ENCODE measurements at places on chromosomes 7 and 10.

GRCh38 chr7:92627956-92628355, 37.8 kb upstream of the FAM133B start:
- DNase-seq: no peak

DNA sequence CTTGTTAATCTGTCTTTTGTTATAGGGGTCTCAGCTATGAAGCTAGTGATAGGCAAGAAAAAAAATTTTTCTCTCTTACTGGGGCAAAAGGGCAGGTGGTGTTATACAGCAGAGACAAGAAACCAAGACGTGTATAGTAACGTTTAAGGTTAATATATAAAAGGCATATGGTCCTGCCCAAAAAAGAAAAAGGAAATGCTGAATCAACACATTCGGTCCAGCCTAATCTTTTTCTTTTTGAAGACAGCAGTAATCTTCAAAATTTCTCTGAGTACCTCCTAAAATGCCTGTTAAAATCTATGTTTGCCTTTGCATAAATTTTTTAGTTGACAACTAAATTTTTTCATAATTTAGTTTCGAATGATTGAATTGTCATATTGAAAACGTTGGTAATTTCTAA, 54.5 kb downstream of the P4HA1 start:
- DNase-seq: no peak

DNA sequence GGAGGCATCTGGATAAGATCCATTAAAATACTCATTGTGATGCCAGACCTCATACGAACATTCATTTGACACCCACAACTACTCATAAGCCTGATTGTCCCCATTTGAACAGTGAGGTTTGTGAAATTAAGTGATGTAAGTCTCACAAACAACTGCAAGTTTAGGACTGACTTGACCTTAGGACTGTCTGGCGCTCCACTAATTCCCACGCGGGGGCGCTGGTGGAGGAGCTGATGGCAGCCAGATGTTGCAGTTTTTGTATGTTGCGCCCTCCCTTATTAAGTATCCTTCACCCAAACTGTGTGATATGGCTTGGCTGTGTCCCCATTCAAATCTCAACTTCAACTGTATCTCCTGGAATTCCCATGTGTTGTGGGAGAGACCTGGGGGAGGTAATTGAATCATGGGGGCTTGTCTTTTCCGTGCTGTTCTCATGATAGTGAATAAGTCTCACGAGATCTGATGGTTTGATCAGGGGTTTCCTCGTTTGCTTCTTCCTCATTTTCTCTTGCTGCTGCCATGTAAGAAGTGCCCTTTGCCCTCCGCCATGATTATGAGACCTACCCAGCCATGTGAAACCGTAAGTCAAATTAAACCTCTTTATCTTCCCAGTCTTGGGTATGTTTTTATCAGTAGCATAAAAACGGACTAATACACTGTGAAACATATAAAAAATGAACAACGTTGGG, 20.3 kb upstream of the TIAL1 start:
- no peak for DNase-seq

DNA sequence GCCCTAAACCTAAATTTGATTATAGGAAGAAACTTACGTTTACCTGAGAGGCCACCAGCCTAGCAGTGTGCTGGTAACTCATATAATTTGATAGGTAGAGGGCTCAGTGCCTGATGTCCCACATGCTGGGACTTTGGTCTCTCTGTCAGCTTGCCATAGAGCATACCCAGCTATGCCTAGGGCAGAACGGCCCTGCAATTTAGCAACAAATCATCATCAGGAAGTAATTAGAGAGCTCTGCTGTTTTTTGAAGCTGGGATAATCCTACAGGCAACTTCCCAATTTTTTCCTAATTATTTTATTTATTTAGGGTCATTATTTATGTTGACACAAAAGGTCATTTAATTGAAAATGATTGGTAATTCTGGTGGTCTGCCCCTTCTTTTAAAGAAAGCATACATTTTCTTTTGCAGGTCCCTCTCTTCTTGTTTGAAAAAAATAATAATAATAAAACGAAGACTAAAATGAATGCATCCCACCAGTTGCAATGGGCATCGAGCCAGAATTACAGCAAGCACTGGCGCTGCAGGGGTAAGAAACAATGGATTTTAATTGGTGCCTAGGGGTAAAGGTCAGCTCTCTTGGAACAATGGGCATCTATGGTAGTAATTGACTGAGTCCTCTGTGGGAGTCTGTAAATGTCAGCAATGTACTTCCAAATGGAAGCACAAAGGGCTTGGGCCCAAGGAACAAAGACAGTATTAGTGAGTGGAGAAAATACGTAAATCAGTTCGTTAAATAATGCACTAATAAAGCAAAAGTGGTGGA, 348.0 kb downstream of the SORCS1 start:
- DNase-seq: no peak

GRCh38 chr10:96638696-96639095, 51.9 kb upstream of the TM9SF3 start:
- no peak for DNase-seq

DNA sequence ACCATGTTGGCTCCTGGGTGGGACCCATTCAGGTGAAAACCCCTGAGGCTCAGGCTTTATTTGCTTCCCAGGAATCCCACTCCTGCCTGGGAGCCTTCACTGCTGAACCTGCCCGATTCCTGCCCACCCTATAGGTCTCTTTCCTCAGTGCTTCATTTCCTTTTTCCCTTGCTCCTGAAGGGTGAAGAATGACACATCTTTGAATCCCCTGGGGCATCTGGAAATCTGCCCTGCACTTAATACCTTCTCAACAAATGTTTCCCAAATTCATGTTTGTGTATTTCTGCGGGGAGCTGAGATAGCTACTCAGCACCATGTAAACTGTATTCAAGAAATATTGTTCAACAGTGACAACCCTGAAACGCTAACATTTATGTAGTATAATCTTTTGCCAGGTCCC, 10.3 kb upstream of the PCBD1 start:
- DNase-seq: no peak

DNA sequence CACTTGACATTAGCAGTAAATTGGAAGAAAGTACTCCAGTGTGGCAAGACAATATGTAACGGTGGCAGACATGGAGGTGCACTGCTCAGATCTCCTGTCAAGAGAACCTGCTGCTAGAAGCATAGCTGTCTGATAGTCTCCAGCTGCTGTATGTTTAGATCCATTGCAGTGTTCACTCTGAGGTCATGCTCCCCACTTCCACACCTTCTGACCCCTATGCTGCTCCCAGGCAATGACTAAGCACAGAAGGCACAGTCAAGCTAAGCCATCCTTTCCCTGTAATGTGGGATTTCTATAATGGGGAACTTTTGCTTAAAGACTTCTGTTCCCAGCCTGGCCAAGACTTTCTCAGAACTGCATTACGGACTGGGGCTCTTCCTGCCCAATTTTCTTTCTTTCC, 315.8 kb downstream of the HPSE2 start:
- no peak for DNase-seq

GRCh38 chr7:105353752-105354328, 34.9 kb downstream of the SRPK2 start:
- no peak for DNase-seq

- no peak for DNase-seq
Observed at GRCh38 chr7:137820677-137821420, 25.9 kb downstream of the DGKI start.

GRCh38 chr10:62095181-62096122, 173.2 kb downstream of the RTKN2 start:
- no peak for DNase-seq

DNA sequence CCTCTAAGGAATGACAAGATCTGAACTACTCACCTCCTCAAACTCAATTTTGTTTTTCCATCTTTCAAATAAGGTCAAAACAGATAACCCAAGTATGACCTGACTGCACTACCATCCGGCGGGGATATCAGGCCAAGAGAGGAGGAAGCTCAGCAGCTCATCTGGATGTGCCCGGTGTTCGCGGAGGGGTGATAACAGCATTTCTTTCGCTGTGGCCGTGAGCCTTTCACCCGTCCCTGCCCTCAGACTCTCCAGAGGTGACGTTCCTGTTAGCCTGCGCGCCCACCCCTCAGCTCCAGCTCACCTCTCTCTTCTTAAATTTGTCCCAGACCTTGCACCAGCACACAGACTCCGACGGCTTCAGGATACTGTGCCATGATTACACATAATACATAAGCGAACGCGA, 526 bp downstream of the ZNF248 start:
- no peak for DNase-seq

GRCh38 chr7:64951250-64951848, 39.5 kb downstream of the ZNF117 start:
- no peak for DNase-seq

- DNase-seq: no peak
Observed at GRCh38 chr10:99329554-99330346, 594 bp downstream of the CNNM1 start.

DNA sequence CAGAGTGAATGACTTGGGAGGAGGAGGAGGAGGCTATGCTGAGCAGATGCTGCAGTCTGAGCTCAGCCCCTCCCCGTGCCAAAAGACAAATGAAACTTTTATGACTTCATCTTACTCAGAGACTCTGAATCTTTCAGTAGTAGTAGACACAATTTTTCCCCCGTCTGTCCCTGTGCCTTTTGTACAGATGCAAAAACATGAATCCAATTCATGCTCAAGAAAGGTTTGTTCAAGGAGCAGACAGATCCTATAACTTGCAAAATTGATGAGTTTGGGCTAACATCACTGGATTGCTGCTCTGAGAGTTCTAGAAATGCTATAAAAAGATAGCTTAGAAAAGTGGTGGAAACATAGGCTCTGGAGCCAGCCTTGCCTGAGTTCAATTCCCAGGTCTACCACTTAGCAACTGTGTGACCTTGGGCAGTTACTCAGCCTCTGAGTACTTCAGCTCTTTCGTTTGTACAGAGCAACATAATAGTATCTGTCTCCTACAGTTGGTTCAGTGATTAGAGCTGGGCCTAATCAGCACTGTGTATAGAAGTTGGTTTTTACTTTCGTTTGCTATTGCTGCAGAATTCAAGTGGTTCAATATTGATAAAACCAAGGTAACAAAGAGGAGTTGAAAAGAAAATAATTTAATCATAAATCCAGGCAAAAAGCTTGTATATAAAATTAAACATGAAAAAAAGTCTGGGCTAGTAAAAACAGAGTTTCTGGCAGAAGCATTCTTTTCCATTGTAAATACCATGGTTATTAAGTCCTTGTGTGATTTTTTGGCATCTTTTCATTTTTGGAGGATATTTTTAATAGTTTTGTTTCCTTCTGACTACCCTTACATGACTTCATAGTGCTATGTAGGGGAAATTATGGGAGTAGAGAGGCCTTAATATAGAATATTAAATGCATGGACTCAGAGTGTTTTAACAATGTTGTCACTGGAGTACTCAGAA, 174.2 kb upstream of the ZNF32 start:
- no peak for DNase-seq

GRCh38 chr10:127889605-127890195, 3.0 kb downstream of the CLRN3 start:
- DNase-seq: no peak

DNA sequence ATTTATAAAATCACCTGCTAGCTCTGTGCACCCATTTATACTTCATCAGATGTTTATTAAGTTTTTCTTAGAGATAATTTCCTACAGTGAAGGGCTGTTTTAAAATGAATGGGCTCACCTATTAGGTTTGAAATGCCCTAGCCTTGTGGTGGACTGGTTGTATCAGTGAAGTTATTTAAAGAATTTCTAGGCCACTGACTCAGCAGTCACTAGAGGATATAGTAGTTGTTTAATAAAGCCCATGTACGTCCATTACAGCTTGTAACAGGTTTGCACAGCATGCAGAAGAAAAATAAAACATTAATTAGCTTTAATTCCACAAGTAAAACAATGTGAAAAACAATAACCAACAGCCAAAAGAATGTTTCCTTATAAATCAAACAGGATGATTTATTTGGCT, 128.0 kb downstream of the RSU1 start:
- no peak for DNase-seq

GRCh38 chr10:3452683-3453361, 280.2 kb upstream of the PITRM1 start:
- DNase-seq: no peak

DNA sequence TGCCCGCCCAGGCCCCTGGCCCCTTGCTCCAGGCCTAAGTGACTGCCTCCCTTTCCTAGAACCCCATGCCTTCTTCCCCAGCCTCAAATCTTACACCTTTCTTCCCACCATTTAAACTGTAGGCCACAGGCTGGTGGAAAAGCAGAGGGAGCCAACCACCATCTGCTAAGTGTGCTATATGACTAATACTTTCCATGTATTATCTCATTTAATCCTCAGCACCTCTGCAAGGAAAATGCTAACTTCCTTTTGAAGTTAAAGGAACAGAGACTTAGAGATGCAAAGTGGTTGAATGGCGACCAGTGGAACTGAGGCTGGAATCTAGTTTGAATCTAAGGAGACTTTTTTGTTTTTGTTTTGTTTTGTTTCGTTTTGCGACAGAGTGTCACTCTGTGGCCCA, 17.8 kb upstream of the MTPAP start:
- no peak for DNase-seq

- no peak for DNase-seq
Observed at GRCh38 chr7:121610243-121610642, 214.1 kb upstream of the FAM3C start.

GRCh38 chr7:5322621-5323410, 40.1 kb downstream of the SLC29A4 start:
- DNase-seq: no peak

- no peak for DNase-seq
Observed at GRCh38 chr10:77428691-77429395, 208.8 kb downstream of the KCNMA1 start.

DNA sequence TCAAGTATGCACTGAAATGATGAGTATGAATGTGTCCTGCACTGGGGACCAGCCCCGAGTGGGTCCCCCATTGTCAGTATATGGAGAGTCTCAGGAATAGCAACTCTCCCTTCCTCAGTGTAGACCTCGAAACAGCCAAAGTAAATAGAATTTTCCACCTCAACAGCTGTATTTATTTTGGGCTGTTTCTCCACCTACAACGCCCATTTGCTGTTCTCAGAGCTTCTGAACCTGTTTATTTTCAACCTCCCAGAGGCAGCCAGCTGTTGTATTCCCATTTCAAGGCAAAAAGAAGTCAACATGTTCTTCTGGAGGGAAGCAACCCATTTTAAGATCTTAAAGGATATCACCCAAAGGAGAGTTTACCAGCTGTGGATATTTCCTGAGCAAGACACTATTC, 59.6 kb upstream of the BICC1 start:
- no peak for DNase-seq

DNA sequence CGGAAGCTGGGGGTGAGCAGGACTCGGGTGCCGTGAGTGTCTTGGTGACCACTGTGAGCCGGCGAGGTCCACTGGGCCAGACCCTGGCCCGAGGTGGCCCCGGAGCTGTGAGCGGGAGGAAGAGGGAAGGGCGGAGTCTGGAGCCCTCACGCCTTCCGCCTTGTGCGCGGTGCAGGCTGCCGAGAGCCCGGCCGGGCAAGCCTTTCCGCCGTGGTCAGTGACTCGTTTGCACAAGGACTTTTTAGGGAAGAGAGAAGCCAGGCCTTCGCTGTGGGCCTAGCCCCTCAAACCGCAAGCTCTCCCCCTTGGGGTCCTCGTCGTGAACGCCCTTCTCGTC, 40.9 kb upstream of the ZNF32 start:
- peak; percentile 6 for DNase-seq

- no peak for DNase-seq
Observed at GRCh38 chr7:24975644-24976260, 4.2 kb downstream of the OSBPL3 start.

GRCh38 chr7:40371806-40372440, 237.1 kb downstream of the SUGCT start:
- no peak for DNase-seq
